ENCODE measurements at places on chromosomes 3 and 15. TPM values are rescaled to one million over a fixed set of nuclear protein-coding genes. Genes with fewer than 3 reads are reported as not detected.

DNA sequence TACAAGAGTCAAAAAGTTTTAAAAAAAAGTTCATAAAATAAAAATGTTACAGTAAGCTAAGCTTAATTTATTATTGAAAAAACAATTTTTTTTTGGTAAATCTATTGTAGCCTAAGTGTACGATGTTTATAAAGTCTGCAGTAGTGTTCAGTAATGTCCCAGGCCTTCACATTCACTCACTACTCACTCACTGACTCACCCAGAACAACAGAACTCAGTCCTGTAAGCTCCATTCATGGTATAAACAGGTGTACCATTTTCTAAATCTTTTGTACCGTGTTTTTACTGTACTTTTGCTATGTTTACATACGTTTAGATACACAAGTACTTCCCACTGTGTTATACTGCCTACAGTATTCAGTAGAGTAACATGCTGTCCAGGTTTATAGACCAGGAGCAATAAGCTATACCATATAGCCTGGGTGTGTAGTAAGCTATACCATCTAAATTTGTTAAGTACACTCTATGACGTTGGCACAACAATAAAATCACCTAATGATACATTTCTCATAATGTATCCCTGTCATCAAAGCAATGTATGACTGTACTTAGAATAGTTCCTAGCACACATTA is 41.2 kb upstream of the ZDHHC23 start:
- no peak for DNase-seq

- DNase-seq: peak; percentile 32
Measured at GRCh38 chr3:192482391-192482790, 244.9 kb downstream of the FGF12 start.

Gene PATL2
- total RNA-seq: 1.3 TPM

DNA sequence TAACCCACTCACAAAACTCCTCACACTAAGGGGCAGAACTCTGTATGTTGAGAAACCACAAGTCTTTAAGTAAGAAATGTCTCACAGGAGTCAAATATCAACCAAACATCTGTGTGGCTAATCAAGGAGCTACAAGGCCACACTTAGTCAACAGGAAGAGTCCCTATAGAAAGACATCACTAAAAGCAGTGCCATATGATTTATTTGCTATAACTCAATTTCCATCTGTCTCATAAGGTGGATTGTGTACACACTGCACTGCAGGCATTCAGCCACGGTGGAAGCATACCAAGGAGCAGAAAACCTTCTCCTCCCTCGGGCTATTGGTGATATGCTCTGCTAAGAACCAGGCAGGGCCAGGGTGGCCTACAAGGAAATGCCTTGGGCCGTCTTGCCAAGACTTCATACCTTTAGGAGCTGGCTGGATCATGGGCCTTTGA is 197.6 kb upstream of the CFAP20DC start:
- DNase-seq: peak; percentile 23

Gene GYG1
- total RNA-seq: 43.1 TPM

- DNase-seq: peak; percentile 33
Measured at GRCh38 chr3:10198761-10199649, 34.3 kb downstream of the IRAK2 start.

GRCh38 chr3:153431076-153431475 is 269.1 kb downstream of the RAP2B start:
- no peak for DNase-seq

Gene MUC20
- under 0.01 TPM for total RNA-seq

Gene GRAMD1C
- total RNA-seq: 2.1 TPM

- peak; percentile 85 for DNase-seq
Measured at GRCh38 chr3:52197842-52198625, at the start of gene ALAS1. Gene ALAS1, plus strand, starts transcription at chr3:52198160. Its CDS starts 1,082 bp downstream, at chr3:52199242.

Gene CLSTN2
- under 0.01 TPM for total RNA-seq

GRCh38 chr15:69414701-69415167 is 585 bp downstream of the KIF23 start:
- peak; percentile 95 for DNase-seq

DNA sequence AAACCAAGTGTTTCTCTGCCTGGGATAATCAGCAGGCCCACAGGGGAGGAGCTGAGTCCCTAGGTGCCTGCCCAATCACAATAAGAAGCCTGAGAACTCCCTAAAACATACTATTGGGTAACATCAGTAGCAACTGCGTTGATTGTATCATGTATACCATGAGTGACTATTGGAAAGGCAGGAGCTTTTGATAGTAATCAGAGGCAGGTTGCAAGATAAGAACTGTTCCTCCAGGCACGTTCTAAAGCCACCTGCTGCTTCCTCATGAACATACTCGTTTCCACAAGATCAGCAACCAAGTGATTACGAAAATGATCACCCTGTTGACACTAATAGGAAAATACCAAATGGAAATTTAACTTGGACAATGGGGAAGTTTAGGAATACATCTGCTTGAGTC is 6.7 kb downstream of the MYLK start:
- no peak for DNase-seq

DNA sequence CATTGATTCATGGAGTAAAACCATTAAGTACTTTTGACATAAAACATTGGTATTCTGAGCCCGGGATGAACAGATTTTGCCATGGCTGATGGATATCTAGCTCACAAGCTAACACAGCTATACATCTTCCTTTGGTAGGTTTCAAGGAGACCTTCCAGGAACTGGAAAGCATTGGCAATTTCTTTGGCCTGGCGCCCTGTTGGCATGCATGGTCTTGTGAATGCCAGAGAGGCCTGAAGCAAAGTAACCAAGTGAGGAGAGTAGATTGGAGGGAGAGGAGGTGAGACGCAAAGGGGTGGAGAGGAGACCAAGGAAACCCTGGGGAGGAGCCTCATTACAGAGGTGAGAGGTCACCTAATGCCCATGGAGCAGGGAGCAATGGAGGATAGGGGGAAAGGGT is 67.2 kb downstream of the SQOR start:
- no peak for DNase-seq

Gene CISH
- 0.99 TPM for total RNA-seq

- DNase-seq: peak; percentile 58
Measured at GRCh38 chr3:124532071-124532470, 198.2 kb upstream of the UMPS start.

Gene GOLGA8T
- total RNA-seq: 0.26 TPM

DNA sequence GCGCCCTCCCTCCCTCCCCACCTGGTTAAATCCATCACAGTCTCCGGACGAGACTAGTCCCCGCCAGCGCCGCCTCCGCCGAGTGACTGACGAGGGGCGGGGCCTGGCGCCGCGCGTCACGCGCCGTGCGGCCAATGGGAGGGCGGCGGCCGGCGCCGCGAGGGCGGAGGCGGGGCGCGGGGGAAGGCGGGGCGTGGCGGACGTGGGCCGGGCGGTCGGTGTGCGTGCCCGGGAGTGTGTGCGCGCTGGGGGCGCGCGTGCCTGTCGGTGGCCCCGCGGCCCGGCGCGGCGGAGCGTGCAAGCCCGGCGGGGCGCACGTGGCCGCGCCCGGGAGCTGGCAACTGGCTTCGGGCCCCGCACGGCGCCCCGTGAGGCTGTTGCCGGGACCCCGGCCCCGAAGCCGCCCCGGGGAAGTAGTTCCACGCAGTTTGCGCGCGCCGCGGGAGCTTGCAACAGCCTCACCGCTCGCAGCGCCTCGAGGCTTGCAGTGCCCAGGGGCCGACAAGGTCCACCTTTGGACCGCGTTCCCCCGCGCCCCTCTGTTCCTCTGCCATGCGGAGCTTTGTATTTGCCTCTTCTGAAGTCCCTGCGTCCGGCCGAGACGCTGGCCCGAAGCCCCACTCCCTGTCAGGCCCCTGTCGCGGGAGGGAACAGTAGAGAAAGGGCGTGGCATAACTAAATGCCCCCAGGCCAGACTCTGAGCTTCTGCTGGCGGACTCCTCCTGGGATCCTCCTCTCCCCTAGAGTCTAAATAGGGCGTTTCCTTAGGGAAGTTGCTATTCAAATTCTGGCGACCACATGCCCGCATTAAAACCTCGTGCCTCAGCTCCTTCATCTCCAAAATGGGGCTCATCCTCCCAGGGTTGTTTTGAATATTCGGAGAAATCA is 400.9 kb downstream of the SHQ1 start:
- DNase-seq: peak; percentile 82

- DNase-seq: peak; percentile 66
Measured at GRCh38 chr15:96374499-96374898, 44.0 kb downstream of the NR2F2 start.

- DNase-seq: peak; percentile 15
Measured at GRCh38 chr3:9957214-9957613, 5.0 kb upstream of the PRRT3 start.

DNA sequence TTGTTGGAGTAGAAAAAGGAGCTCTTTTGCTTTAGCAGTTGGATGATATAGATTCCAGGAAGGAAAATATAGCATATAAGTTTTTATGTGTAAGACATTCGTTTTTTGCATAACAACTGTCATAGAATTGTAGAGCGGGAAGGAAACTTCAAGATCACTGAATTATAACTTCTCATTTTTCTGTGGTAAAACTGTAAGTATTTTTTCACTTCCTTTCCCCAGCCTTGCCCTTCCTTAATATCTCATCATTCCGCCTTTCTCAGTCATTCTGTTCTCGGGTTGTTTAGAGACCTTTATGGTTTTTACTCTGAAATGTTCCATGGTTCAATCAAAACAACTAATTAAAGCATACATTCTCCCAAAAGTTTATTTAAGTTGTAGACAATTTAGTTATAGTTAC is 1.1 kb downstream of the EAF2 start:
- DNase-seq: no peak

- no peak for DNase-seq
Measured at GRCh38 chr3:191492601-191493000, 31.6 kb downstream of the PYDC2 start.

- DNase-seq: no peak
Measured at GRCh38 chr3:40097131-40098117, 212.1 kb upstream of the EIF1B start.

DNA sequence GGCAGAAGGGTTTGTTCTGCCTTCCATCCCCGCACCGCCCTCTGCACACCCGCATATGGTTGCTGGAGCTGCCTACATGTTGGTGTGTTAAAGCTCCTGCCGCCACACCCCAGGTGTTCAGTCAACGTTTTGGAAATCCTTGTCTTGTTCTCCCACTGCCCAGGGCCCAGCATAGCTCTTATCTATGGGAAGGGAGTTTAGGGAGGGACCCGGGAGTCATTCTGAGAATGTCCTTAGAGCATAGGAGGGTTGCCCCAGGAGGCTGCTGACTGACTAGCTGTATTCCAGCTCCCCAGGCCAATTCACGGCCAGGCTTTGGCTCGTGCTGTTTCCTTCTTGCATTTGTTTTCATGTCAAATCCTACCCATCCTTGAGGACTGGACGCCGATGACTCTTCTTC is 46.8 kb downstream of the MAGEF1 start:
- DNase-seq: no peak

GRCh38 chr3:139705631-139706030 is 27.9 kb upstream of the NMNAT3 start:
- DNase-seq: no peak

- no peak for DNase-seq
Measured at GRCh38 chr3:169578381-169579024, 85.0 kb downstream of the MECOM start.

Gene RARRES1
- total RNA-seq: 93.3 TPM

GRCh38 chr3:100871306-100871705 is 121.9 kb downstream of the ABI3BP start:
- no peak for DNase-seq

GRCh38 chr3:1269808-1270207 is 177.0 kb downstream of the CNTN6 start:
- no peak for DNase-seq

Gene DPPA2
- total RNA-seq: not detected

DNA sequence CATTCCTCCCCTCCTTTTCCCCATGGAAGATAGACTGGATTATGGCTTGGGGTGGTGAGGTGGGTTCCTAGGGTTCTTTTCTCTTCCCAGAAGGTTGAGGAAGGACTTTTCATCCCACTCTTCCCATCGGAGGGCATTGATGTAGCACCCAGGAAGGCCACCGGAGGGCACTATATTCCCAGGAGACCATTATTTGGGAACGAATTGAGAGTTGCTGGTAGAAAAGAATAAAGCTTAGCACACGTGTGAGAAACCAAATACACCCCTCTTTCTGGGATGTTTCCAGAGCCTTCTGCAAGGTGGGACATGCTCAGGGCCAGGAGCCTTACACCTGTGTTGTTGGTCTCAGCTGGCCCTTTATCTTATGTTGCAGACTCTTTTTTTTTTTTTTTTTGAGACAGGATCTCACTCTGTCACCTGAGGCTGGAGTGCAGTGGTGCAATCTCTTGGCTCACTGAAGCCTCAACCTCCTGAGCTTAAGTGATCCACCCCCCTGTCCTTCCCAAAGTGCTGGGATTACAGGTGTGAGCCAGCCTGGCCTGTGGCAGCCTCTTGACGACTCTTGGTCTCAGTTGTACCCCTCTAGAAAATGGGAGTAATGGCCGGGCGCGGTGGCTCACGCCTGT is 6.3 kb upstream of the CDC25A start:
- DNase-seq: peak; percentile 29

DNA sequence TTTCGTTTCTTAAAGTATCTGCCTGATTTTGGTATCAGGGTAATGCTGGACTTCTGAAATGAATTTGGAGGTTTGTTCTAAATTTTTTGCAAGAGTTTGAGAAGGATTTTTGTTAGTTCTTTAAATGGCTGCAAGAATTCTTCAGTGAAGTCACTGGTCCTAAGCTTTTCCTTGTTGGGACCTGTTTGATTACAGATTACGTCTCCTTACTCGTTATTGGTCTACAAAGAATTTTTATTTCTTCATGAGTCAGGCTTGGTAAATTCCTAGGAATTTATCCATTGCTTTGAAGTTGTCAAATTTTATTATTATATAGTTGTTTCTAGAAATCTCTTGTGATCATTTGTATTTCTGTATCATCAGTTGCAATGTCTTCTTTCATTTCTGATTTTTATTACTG is 196.0 kb downstream of the DPH6 start:
- DNase-seq: no peak

Gene TEX55
- not detected for total RNA-seq

DNA sequence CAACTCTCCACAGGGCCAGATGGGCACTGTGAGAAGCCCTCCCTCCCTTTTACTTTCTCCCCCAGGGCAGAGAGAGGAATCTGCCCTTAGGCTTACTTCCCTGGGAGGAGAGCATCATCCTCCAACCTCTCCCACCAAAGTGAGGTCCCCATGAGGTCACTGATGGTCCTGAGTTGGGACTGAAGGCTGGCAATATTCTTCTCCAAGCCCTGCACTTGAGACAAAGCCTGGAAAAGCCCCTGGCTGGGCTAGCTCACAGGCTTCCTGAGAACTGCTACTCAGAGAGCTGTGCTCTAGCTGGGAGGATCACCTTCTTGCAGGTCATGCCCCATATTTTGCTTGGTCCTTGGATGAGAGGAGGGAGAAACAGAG is 110.0 kb upstream of the MEF2A start:
- DNase-seq: no peak

DNA sequence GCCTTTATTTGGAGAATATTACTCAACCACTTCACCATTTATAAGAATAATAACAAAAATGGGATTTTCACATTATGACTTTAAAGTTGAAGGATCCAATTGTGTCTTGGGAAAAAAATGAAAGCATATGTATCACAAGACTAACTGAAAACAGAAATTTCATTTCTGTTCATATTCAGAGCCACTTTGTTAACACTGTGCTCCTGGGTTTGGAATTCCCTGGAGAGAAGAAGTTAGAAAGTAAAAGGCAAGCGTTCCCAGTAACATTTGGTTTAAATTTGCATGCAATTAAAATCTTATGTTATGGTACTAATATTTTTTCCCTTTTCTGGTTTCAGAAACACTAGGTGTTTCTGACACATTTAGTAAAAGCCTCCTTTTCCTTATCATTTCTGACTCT is 230.8 kb downstream of the RBMS3 start:
- no peak for DNase-seq

Gene POLQ
- 4.1 TPM for total RNA-seq

Gene CACNA1D
- 0.17 TPM for total RNA-seq

Gene MESP2
- total RNA-seq: 0.99 TPM

Gene PLA2G4E
- total RNA-seq: not detected

Gene EEF1AKMT4
- total RNA-seq: 2.3 TPM

- DNase-seq: no peak
Measured at GRCh38 chr15:46416544-46416943, 781.7 kb downstream of the SQOR start.
